Keratinocyte (primary cell): ENCODE measurements at places on chromosomes 16 and 17.

DNA sequence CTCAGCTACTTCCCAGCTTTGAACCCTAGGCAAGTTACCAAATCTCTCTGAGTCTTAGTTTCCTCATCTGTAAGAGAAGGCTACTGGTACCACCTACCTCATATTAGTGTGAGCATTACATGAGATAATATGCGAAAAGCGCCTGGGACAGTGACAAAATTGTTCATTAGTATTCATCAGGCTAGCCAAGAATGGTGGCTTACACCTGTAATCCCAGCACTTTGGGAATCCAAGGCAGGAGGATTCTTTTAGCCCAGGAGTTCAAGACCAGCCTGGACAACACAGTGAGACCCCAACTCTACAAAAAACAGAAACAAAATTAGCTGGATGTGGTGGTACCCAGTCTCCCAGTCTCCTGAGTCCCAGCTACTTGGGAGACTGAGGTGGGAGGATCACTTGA is 3.3 kb downstream of the PLCD3 start:
- DNase-seq, result no peak

DNA sequence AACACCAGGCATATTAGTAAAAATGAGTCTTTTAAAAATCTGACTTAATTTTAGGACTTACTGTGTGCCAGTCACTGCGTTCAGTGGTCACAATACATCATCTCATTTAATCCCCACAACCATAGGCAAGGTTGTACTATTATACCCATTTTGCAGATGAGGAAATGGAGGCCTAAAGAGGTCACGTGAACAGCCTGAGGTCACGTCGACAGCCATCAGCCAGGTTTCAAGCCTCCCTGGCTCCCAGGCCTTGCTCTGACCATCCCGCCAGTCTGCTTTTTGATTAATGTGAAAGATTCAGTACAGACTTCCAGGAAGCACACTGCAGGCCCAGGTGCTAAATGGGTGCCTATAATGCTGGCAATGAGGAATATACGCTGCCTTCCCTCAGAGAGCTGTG is 86.3 kb upstream of the TOX3 start:
- no peak for DNase-seq

GRCh38 chr16:6105115-6105514 is 1007.5 kb upstream of the EEF2KMT start:
- DNase-seq, result no peak

DNA sequence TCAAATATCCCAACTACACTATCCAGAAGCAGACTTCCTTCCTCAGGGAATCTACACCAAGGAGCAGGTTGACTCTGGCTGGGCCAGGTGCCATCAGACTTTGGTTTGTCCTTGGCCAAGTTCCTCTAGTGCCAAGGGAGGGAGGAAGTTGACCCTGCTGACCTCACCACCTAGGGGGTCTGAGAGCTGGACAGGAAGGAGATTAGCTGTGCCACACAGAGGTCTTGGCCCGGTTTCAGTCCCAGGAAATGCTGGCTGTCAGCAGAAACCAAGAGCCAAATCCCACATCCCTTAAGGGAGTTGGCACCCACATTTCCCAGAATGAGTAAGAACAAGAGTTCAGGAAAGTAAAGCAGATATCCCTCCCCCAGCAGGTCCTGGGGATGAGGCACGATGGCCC is 178.2 kb downstream of the SALL1 start:
- DNase-seq, result no peak

GRCh38 chr17:62778990-62779681 is 29.0 kb downstream of the MARCHF10 start:
- DNase-seq, result peak; percentile 97

- DNase-seq, result no peak
These were observed at the start of gene HSD11B2 for GRCh38 chr16:67430977-67431774. Gene HSD11B2 (plus strand): TSS chr16:67431121. CDS start chr16:67431249, 128 bp downstream.

GRCh38 chr17:81722184-81723120 is 10.4 kb downstream of the SLC25A10 start:
- DNase-seq, result no peak

DNA sequence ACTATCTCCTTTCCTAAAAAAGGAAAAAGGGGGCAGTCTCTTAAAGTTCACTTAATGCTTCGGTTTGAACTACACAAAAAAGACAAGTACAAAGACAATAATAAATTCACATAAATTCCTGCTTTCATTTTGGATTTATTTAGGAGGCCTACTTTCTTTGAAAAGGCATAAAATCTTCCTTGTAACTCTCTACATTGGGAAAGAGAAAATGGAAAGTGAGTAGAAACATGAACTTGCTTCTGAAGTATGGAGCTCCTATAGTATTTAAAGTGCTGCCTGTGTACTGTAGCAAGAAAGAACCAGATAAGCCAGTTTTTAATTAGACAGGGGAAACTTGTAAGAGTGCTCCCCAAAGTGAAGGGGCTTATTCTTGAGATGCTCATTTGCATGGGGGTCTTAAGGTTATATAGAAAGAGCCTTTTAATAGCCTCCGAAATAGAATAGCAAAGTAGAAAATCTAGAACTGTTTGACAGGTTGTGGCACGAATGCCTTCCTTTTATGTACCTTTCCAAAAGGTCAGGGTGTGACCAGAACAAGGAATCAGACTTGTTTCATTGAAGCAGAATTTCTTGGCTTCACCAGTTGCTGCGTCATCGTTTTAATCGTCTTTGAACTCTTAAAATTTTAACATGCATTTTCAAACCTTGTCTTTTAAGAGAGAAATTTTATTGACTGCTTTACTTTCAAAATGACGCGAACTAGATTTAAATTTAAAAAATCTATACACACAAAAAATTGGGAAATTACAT is 12.9 kb downstream of the GAN start:
- no peak for DNase-seq

- DNase-seq, result no peak
These were observed 6.2 kb downstream of the SBK1 start for GRCh38 chr16:28298511-28298878.

DNA sequence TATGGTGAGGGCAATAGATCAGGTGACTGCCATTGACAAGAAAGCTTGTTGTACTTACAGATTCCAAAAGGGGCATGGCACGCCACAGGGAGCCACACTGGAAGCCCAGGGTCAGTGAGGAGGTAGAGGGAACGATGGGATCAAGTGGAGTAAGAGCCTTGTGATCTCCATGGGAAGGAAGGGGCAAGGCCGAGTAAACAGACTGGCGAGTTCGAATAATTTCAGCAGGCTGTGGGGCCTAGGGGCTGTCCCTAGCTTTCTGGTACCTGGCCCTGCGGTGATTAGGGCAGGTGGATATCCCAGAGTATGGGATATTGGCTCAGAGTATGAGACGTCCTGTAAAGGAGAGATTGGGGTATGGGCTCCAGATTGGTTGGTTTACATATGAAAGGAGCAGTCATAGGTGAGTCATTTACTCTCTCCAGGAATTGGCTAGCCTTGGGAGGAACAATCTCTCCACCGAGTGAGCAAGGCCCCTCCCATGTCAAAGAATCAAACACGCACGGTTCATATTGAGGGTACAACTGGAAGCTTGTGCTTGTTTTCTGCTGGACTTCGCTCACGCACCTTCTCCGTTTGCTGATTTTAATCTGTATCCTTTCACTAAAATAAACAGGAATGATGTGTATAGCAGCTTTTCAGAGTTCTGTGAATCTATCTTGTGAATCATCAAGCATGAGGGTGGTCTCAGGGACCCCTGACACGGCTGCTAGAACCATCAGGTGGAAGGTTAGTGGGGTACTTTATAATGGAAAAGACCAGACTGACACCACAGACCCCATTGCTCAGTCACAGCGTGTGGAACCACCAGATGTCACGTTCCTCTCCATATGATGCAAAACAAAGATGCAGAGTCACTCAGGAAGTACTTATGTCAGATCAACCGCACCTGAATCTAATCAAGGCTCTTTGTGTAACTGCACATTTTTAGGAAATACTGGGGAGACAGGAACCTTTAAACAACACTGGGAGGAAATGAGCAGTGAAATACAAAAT is 27.9 kb downstream of the GABARAPL2 start:
- DNase-seq, result no peak

GRCh38 chr16:10579965-10580882 is at the start of gene EMP2:
Gene EMP2 (minus strand): TSS chr16:10580598. CDS start chr16:10547617, 32,981 bp downstream.
- DNase-seq, result no peak

DNA sequence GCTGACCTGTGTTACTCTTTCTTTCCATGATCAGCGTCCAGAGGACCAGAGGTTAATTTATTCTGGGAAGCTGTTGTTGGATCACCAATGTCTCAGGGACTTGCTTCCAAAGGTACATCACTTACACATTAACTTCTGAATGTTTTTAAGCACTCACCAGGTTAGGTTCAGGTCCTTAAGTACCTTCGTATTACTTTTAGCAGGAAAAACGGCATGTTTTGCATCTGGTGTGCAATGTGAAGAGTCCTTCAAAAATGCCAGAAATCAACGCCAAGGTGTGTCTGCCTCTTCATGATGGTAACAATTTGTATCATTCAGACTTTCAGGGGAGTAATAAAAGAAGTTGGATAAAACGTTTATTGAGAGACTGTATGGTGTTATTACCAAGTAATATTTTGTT is 3.3 kb downstream of the HERPUD1 start:
- DNase-seq, result no peak

DNA sequence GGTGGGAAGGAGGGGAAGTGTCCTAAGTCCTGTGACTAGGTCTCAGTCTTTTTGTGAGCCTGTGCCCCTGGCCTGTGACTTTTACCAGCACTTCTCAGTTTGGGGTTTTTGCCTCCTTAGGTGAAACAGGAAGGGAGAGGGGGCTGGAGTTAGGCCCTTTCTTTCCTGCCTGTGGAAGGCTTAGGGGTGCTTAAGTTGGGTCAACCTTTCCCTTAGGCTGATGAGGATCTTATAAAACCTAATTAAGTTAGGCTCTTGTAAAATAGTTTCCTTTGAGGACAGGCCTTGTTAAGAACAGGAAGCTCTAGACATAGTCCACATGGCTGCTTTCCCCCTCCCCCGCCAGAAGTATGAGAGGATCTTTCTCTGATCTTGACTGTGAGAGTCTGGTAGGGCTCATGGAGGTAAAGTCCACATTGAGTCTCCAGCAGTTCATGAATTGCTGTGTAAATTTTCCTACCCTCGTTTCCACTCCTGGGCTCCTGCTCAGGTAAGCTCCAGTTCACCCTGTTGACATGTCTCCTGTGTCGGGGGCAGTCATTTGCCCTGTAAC is 17.0 kb upstream of the DNASE1 start:
- DNase-seq, result no peak

DNA sequence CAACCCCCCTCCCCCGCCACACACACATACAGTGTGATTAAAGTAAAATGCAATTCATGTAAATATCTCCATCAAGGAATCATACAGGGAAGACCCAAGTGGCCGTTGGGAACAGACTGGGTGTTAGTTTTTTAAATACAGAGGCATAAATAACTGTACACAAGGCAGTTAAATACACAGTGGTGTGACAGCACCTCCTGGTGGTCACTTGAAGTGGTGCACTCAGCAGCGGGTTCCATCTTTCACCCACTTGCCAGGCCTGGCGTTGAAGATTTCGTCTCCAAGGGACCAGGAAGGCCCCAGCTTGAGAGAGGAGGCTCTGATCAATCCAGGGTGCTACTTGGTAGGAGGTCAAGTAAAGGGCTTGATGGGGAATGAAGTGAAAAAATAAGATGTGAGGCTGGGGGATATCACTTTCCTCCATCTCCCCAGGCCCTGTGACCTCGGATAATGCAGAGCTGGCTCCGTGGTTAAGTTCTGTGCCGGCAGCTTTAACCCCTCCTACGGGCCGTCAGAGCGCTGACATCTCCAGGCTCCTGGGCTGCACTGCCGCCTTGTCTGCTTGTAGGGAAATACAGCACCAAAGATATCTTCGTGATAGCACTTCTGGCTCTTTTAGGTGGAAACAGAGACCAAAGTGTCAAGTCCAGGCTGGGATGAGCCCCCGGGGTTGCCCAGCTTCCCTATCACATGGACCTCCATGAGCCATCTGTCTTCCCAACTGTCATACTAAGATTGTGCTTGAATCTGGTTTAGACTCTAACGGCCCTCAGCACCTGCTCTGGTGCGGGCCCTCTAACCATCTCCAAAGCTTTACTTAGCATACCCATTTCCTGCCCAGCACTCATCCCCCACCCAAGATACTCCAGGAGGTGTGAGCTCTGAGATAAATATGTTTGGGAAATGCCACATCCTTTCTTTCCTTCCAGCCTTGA is 20.7 kb downstream of the LGALS9 start:
- DNase-seq, result no peak
